ENCODE measurements at places on chromosomes 11 and 22.
A peak's percentile ranks its signal among the peaks of the same experiment; 100 is the strongest.

- DNase-seq = no peak
These were observed 561 bp downstream of the TRMT112 start for GRCh38 chr11:64316672-64317324.

GRCh38 chr11:44533921-44534711 is 31.3 kb upstream of the CD82 start:
- no peak for DNase-seq

- DNase-seq = peak; percentile 83
These were observed 234.0 kb upstream of the ZC3H12C start for GRCh38 chr11:109859045-109859724.

GRCh38 chr11:33291004-33291777 is 34.0 kb downstream of the HIPK3 start:
- peak; percentile 42 for DNase-seq

- DNase-seq = peak; percentile 59
These were observed 605 bp upstream of the COPB1 start for GRCh38 chr11:14500181-14500651.

- DNase-seq = no peak
These were observed 23.5 kb upstream of the SUSD2 start for GRCh38 chr22:24157822-24158135.

DNA sequence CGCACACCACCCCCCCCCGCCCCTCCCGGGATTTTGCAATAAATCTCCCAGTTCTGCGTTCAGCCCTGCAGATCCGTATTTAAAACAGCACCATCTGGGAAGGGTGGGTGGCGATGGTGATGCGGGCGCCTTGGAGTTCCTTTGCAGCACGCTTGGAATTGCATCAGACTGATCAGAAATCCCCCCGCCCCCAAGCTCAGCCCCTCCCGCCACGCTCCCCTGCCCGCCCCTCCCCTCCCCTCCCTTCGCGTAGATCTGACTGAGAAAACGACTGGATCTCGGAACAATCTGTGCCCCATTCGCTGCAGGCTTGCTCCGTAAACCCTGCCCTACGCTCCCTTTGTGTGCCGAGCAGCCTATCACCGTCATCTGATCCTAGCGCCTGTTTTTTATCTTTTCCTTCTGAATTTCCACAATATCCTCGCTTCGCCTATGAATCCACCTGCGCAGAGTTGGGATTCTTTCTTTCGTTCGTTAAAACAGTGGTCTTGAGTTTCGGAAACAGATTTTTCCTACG is 18.1 kb upstream of the BDNF start:
- peak; percentile 82 for DNase-seq

DNA sequence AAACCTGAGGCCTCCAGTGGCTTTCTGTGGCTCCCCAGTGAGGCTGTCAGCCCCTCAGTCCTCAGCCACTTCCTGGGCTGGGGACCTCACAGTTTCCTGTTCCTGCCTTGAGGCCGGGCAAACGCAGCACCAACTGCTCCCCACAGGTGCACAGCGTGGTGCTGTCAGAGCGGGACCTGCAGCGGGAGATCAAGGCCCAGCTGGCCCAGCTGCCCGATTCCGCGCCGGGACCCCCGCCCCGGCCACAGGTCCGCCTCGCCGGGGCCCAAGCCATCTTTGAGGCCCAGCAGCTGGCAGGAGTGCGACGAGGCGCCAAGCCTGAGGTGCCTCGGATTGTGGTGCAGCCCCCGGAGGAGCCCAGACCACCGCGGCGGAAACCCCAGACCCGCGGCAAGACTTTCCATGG is 5.4 kb downstream of the TBC1D10C start:
- DNase-seq = no peak

DNA sequence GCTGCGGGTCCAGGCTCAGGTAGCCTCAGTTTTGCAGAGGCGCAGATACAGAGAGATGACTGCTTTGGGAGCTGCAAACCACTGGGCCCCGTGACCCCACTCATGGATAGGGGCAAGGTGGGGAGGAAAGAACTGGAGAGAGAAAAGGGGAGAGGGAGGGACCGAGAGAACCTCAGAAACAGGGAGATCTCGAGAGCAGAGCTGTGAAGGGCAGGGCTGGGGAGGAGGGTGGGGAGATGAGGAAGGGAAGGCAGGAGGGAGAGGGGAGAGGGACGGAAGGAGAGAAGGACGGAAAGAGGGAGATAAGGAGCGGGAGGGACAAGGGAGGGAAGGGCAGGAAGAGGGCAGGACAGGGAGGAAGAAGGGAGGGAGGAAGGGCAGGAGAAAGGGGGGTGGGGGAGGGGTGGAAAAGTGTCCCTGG is 46.3 kb downstream of the IGLL1 start:
- no peak for DNase-seq

DNA sequence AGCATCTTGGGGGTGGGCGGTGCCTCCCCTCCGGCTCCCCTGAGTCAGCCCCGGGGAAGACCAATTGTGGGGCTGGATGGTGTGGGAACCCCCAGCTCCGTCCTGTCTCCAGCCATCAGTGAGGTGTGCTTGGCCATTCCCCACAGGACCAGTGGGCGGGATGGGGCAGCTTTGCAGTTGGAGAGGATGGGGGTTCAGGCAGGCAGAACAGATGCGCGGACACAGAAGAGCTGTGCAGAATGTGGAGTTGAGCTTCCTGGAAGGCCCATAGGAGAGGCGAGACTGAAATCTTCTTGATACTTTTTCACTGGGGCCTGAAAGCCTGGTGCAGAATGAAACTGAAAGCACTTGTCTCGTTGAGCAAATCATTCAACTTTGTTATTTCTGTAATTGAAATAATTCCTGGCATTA is 23.8 kb downstream of the PARVB start:
- no peak for DNase-seq

DNA sequence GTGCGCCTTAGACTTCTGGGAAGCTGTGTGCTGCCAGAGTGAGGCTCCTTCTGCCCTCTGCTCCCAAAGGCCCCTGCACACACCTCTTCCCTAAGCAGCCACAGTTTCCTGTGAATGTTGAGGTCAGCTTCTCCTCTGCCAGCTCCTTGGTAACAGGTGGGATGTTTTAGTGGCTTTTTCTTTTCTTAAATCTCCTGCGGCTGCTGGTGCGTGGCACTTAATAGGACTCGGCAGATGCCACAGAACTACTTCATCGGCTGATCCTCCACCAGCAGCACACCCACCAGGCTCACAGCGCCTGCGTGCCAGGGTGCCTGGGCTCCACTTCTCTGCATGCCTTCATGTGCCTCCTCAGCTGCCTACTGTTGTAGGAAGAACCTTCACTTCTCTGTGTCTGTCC is 87.8 kb downstream of the RCN1 start:
- no peak for DNase-seq

DNA sequence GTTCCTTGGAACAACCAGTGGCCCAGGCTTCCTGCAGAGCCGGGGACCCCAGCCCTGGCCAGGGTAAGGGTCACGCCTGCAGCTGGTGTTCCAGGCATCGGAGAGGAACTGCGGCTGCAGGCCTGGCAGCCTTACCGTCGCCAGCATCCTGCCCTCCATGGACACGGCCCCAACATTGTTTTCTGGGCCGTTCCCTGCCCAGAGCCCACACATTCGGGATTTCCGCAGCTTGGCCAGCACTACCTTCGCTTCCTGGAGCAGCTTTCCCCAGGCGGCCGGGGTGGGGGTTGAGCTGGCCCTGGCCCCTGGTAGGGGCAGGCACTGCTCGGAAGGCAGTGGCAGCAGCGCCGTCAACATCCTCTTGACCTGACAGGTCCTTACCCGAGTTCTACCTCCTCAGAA is 17.7 kb downstream of the TXN2 start:
- no peak for DNase-seq

DNA sequence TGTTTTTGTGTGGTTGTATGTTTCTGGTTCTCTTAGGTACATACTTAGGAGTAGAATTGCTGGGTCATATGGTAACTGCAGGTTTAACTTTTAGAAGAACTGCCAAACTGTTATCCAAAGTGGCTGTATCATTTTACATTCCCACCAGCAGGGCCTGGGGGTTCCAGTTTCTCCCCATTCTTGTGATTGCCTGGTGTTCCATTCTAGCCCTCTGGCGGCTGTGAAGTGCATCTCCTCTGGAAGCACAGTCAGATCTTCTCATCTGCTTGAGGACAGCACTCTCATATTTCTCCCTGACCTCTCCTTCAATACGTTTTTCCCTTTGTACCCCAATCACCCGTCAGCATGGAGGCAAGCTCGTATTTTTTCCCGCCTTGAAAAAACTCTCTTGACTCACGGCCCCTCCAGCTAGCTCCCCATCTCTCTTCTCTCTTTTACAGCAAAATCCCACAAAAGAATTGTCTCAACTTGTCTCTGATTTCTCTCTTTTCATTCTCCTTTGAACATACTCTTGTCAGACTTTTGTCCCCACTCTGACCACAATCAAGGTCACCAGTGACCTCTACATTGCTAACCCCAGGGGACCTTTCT is 56.8 kb upstream of the THY1 start:
- no peak for DNase-seq

- DNase-seq = no peak
These were observed 10.9 kb upstream of the DKK3 start for GRCh38 chr11:12019337-12019736.

GRCh38 chr11:76339221-76339620 is 41.7 kb downstream of the THAP12 start:
- DNase-seq = no peak

DNA sequence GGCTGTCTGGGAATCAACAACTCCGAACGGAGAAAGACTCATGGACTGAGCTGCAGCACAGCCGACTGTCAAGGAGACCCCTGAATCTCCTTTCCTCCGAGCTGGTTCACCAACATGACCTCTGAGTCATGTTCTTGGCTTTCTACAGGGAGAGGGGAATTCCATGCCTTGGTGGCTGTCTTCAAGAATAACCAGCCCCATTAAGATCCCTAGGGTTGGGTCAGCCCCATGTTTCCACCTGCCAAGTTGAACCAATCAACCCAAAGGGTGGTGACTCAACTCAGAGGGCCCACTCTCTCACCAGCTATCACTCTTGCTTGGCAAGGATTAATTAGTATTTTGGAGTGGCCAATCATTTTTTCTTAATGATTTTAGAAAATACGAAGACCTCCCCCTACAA is 28.3 kb upstream of the IGSF22 start:
- peak; percentile 47 for DNase-seq

DNA sequence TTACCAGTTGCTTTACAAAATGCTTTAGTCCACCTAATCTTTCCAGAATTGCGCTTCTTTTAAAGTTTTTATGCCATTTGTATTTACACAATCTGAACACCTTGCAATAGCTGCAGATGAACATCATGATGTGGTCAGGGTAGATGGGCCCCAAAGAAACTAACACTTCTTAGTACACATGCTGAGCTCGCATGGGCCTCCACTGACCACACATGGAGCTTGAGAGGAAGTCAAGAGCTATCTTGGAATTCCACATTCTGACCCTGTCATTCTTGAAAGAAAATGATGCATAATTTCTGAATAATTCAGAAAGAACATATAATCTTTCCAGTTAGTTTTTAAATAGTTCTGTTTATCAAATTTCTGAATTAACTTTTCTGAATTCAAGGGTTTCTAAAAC is 7.7 kb downstream of the LIPT2 start:
- no peak for DNase-seq

- DNase-seq = peak; percentile 85
These were observed 23.0 kb upstream of the ZDHHC13 start for GRCh38 chr11:19093976-19094375.

DNA sequence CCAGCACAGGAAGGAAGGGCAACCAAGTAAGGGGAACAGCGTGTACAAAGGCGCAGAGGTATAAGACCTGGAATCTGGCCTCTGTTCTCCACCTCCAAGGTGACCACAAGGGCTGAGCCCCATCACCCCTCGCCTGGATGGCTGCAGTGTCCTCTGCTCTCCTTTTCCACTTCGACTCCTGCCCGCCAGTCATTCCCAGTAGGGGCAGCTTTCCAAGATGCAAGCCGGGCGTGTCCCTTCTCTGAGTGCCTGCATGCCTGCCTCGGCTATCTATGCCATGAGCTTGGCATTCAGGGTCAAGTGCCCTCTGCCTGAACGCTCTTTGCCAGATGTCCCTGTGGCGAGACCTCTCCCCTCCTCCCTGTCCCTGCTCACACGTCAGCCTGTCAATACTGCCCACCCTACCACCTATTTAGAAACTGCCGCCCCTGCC is 17.0 kb downstream of the FADS3 start:
- no peak for DNase-seq

DNA sequence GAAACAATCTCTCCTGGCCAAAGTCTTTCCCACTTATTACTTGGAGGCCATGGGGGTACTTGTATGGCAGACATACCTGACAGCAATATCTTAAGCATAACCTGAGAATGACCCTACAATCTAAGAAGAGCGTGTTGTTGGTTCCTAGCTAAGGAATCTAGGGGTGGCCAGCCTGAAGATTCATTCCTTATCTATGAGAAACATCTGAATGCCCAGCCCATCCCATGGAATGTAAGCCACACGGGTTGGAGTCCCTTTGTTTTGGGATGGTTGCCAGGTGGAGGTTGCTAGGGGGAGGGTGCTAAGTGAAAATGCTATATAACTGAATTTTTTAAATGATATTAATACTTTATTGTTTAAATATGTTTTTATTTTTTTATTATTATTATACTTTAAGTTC is 725.0 kb downstream of the ETS1 start:
- peak; percentile 39 for DNase-seq

DNA sequence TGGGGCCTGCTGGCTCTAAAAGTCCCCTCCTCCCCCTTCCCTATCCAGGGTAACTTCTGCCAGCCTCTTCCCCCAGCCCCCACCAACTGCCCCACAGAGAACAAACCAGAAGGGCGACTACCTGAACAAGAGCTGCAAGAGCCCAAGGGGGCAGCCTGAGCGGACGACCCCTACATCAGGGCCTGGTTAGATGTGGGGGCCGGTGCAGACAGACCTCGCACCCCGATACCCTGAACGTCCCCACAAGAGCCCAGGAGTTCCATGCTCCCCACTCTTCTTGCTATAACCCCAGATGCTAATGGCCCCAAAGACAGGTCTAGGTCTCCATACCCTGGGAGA is 20.7 kb downstream of the SUN2 start:
- no peak for DNase-seq

GRCh38 chr11:76656571-76657081 is 13.9 kb downstream of the LRRC32 start:
- DNase-seq = no peak

GRCh38 chr11:66006891-66007176 is 4.5 kb downstream of the BANF1 start:
- no peak for DNase-seq

DNA sequence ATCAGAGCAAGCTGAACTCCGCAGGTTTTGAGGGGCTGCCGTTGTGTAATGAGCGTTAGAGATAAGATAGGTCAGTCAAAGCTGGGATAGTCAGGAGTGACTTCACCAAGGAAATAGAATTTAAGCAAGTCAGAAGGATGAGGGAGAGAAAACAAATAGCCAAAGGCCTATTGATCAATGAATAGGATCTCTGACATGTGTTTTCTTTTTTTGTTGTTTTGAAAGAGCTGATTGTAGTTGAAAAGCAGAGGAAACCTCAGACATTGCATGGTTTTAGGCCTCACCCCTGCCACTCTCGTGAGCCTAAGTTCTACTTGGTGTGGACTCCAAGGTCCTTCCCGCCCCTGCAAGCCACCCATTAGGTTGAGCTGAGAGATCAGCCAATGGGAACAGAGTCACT is 3.2 kb downstream of the EIF3L start:
- no peak for DNase-seq

GRCh38 chr11:130219148-130219547 is 59.6 kb downstream of the ST14 start:
- DNase-seq = no peak
